Activated CD4-positive, alpha-beta T cell treated with anti-CD3 and anti-CD28 coated beads for 24 hours (primary cell): ENCODE measurements at places on chromosomes 4 and X.

DNA sequence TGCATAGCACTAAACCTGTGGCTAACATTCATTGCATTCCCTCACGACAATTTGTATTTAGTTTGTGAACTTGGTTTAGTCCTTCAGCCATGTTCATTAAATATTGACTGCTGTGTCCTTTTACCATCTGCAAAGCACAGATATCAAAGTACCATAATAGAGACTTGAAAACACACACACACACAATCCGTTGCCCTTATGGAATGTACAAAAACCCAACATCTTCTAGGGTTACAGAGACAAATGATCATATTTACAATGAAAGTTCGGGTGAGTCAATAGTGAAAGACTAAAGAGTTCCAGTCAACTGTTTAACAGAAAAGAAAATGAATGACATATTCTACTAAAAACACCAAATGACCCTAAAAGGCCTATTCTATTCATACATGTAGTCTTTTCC, 50.8 kb upstream of the TXK start:
- DNase-seq: no peak

DNA sequence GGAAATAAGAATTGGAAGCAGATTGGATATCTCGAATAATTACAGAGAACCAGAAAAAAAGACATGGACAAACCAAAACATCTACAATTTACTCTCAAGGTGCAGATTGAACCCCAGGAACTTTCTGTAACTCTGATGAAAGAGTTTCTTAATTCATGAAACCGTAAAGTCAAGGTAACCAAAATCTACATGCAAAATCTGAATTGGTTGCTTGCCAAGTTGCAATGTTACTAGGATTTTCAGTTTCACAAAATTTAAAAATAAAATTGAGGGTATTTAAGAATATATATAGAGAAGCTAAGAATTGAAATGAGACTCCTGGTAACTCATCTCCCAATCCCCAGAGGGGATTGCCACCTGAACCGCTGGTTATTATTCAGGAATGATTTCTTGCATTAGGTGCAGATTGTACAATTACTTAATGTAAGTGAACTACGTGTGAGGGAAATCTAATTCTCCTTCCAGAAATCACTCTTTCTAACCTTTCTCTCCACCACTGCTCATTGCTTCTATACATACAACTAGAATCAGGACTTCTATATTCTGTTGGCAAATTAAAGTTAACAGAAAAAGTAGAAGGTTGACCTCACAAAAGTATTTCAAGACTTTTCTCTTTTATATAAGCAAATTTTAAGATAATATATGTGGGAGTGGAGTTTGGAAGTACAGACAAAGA, 221.5 kb upstream of the NDST4 start:
- DNase-seq: no peak

- DNase-seq: no peak
Observed at GRCh38 chr4:22780317-22780716, 87.6 kb downstream of the GBA3 start.

DNA sequence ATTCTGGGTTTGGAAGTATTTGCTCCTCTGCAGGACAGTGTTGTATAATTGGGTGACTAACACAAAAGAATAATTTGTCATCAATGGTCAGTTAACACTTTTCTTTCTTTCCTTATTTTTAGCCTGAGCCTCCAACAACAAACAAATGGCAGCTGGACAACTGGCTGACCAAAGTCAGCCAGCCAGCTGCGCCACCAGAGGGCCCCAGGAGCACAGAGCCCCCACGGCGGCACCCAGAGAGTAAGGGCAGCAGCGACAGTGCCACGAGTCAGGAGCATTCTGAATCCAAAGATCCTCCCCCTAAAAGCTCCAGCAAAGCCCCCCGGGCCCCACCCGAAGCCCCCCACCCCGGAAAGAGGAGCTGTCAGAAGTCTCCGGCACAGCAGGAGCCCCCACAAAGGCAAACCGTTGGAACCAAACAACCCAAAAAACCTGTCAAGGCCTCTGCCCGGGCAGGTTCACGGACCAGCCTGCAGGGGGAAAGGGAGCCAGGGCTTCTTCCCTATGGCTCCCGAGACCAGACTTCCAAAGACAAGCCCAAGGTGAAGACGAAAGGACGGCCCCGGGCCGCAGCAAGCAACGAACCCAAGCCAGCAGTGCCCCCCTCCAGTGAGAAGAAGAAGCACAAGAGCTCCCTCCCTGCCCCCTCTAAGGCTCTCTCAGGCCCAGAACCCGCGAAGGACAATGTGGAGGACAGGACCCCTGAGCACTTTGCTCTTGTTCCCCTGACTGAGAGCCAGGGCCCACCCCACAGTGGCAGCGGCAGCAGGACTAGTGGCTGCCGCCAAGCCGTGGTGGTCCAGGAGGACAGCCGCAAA, 106.0 kb downstream of the KLHL8 start:
- no peak for DNase-seq

GRCh38 chr4:187204389-187204918, 480.8 kb upstream of the FAT1 start:
- no peak for DNase-seq

- DNase-seq: no peak
Observed at GRCh38 chr4:102042871-102043802, 252.6 kb downstream of the BANK1 start.

DNA sequence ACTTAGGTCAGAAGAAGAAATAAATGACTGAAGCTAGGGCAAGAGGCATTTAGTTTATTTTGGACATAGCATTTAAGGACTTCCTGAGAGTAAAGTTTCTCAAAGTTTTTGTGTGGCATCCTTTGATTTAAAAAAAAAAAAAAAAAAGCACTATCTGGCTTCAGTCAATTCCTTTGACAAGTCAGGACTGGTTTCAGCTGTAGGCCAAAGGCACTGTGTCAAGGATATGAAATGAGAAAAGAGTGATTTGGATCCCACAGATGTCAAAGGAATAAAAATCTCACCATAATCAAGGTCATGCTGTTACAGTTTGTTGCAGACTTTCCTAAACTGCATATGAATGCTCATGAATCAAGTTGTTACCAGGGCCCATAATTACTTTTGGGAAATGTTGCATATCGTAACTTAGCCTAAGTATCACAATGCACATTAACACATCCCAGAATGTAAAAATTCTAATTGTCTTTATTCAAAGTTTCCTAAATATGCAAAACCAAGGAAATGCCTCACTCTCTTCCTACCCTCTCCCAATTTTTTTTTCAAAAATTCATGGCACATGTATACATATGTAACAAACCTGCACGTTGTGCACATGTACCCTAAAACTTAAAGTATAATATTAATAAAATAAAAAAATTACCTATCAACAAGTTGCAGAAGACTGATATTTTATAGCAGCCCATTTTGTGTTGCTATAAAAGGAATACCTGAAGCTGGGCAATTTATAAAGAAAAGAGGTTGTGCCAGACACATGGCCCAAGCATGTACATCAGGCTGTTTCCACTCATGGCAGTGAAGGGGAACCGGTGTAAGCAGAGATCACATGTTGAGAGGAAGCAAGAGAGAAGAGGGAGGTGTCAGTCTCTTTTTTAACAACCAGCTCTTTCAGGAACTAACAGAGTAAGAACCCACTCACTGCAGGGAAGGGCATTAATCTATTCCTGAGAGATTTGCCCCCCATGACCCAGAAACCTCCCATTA, 33.7 kb upstream of the ADAMTS3 start:
- no peak for DNase-seq

DNA sequence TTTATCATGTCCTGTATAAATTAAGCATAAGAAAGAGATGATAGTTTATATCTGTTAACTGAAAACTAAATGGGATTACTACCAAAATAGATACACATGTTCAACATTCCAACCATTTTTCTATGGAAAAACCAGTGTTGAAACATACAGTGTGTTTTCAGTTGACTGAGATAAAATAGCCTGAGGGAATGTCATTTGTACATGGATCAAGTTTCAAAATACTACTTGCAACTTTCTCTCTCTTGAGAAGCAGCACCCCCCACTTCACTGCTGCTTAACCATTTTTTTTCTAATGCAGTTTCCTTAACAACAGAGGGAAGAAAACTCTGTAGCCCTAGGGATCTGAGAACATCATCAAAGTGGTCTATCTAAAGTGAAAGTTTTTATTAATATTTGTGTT, 70.8 kb downstream of the NPNT start:
- DNase-seq: no peak

DNA sequence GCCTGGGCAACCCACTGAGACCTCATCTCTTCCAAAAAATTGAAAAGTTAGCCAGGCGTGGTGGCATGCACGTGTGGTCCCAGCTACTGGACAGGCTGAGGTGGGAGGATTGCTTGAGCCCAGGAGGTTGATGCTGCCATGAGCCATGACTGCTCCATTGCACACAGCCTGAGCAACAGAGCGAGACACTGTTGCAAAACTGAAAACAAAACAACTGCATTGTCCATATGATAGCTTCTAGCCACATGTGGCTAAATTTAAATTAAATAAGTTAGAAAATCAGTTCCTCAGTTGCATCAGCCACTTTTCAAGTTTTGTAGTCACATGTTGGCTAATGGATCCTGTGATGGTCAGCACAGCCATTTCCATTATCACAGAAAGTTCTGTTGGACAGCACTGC, 67.9 kb downstream of the GAB1 start:
- no peak for DNase-seq
